ENCODE measurements at places on chromosomes 5 and 9.

GRCh38 chr5:306011-306805 is 15.3 kb upstream of the AHRR start:
- DNase-seq: no peak

- DNase-seq: no peak
Measured at GRCh38 chr5:179346401-179346800, 1.1 kb upstream of the ADAMTS2 start.

DNA sequence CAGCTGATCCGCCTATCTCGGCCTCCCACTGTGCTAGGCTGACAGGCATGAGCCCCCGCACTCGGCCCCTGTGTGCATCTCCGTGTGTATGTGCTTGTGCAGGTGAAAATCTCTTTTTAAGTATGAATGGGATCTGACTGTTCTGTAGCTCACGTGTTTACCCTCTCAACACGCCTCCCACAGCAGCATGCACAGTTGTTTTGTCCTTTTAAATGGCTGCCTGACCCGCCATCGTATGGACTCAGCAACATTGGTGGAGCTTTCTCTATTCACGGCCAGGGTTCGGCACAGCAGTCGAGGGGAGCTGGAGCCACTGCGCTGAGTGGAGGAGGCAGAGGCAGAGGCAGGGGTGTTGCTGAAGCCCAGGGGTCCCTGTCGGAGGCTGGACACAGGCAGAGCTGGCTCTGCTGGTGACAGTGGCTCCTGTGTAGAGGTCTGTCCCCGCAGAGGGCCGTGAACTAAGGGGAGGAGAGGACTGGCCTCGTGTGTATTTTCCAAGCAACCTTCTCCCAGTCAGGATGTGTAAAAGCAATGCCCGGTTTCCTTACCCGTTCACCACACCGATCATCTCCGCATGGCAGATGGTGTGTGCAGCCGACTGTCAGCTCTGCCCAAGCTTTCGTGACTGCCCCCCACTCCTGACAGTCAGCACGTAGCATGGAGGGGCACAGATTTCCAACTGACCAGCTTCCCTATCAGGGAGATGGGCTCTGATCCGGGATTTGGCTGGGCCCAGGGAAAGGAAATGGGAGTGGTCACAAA is 37.3 kb downstream of the MRPL36 start:
- DNase-seq: no peak

DNA sequence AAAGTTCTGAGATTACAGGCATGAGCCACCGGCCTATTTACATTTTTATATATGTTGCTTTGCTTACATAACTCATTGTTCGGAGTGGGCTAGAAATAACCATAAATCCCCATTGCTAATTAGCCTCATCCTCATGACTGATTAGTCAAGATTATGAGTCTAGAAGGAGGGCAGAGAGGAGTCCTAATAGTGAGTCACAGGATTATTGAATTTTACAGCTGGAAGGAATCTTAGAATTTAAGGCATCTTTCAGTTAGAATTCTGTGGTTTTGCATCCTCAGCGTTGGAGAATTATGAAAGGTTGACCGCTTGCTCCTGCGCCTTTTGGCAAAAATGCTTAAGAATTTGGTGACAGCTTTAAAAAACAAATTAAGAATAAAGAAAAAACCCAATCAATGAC is 2.6 kb upstream of the PBX3 start:
- DNase-seq: peak; percentile 88

DNA sequence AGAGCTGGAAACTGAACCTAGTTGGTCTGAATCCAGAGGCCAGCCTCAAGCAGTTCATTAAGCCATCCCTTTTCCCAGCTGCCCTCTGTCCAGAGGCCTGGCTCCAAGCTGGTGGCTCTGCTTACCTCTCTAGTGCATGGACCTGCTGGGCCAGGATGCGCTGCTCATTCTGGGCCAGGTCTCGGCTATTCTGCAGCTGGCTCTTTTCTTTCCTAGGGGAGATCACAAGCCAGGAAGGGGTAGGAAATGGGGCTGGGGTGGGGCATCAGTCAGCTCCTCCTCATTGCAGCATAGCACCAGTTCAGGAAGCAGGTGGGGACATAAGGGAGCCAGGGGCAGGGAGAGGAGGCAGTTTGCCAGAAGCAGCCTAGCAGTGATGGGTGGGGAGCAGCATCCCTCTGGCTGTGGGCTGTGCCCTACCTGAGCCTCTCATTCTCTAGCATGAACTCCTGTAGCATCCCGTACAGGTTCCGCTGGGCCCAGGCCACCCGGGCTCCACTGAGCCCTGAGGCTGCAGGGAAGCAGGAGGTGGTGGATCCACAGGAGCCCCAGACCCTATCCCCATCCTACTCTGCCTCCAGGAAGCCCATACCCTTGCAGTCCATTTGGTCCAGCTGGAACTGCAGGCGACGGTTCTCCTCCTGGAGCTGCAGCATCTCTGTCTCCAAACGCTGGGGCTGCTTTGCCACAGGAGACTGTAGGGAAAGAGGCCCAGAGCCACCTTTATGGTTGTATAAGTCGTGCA is 5.2 kb downstream of the KIF12 start:
- DNase-seq: no peak

DNA sequence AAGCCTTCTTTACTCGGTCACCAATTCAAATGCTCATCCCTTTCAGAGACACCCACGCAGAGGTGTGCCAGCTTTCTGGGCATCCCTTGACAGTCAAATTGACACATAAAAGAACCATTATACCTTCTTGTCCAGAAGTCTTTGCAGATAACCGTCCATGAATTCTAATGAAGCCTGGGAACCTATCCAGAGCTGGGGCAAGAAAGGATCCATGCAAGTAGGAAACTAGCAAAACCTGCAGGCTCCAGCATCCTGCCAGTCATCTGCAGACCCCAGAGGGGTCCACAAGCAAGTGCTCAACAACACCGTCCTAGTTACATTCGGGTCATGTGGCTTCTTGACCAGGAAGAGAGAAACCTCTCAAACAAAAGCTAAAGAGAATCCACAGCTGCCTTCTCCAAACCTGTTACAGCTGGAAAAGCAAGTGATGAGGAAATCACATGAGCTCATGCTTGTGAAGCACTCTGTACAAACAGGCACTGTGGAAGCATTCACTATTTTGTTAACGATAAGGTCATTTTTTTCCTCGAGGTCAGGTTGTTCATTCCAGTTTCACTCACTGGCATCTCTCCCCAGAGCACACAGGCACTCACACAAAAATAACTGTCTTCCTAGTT is 80.2 kb upstream of the DMRT1 start:
- DNase-seq: peak; percentile 63
